ENCODE measurements at places on chromosomes 2 and 18.

DNA sequence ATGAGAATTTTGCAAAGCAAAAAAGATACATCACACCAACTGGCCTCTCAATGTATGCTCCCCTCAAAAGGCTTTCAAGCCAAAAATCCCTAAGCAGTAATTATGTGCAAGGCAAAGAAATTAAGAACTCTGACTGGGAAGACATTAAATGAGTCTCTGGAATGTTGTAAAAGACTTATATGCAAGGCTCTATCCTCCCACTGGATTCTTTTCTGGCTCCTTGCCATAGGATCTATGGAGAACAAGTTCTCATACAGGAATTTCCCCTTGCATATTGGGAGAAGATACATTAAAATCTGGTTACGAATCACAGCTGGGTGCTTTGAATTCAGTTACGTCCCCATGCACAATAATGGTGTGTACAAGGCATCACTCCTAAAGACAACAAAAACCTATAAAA is 73.4 kb upstream of the ATL2 start:
- no peak for DNase-seq

DNA sequence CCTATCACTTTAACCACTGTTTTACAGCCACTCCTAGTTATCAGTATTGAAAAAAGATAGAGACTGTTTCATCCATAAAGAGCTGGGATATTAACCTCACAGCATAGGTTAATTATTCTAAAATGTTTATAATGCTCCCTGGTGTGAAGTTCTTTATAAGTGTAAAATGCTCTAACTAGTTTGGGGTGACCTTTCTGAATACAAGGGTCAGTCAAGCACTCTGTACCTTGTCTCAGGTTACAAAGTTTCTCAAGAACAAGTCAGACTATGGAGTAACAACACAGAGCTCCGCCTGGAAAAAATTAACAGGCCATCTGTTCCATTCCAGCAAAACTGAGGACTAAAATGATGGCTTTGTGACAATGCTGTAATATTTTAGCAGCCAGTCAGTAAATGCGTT is 107.4 kb downstream of the NOL4 start:
- DNase-seq: no peak

DNA sequence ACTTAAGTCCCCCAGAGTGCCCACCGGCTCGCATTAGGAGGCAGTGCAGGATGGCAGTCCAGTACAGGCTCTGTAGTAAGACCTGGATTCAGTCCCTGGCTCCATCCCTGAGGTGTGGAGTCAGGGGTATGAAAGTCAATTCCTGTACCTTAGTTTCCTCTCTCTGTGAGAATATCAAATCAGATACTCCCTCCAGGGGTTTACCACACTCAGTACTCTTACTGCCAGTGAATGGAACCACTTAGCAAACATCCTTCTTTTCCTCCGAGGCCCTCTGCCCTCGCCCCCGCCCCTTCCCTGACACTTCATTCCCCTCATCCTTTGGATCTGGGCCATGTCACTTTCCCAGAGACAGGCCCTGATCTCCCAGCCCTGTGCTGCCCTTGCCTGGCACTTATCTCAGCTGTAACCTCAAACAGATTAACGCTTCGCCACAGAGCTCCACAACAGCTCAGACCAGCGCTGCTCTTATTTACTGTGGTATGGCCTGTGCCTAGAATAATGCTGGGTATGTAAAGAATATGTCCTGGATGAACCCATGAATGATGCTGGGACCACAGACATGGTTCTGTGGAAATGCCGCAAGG is 159.0 kb upstream of the TMEM200C start:
- DNase-seq: no peak

- DNase-seq: no peak
Observed at GRCh38 chr18:27685807-27686412, 491.0 kb downstream of the CDH2 start.

DNA sequence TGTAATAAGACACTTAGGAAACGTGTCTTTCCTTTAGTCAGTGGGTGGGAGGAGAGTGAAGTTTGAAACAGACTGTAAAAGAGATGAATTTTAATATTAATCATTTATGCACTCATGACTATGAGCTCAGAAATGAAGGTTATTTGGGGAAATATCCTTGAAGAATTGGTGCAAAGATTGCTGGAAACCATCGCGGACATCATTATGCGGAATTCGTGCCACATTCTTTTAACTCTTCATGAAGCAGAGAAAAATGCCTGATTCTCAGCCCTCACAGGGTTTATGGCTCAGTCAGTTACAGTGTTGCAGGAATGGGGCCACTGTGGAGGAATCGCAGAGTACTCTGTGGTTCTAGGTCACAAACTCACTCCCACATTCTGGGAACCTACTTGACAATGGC is 109.7 kb downstream of the RGPD3 start:
- DNase-seq: no peak

DNA sequence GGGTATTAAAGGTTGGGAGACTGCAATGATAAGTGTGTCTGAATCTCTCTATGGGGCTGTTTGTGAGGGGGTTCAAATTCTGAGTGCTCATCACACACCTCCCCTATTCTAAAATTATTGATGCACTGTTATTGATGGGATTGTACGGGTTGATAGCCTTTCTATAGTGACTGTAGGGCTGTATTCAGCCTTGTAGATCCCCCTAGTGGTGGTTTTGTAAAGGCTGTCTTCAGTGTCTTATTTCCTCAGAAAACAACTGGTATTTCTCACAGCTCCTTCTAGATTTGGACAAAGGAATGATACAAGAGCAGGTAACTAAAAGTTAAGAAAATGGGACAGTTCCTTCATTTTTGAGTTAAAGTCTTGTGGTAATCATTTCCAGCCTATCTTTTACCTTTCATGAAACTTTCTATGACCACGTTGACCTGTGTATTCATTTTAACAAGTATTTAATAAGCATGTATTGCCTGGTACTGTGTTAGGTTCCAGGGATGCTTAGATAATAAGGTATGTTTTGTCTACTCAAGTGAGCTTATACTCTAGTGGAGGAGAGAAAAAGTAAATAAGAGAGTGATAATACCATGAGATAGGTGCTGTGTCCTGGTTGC is 21.2 kb downstream of the SMAD4 start:
- no peak for DNase-seq

GRCh38 chr2:33489835-33490431 is 13.5 kb downstream of the RASGRP3 start:
- DNase-seq: no peak

- no peak for DNase-seq
Observed at GRCh38 chr2:127448526-127448925, 30.3 kb downstream of the PROC start.

DNA sequence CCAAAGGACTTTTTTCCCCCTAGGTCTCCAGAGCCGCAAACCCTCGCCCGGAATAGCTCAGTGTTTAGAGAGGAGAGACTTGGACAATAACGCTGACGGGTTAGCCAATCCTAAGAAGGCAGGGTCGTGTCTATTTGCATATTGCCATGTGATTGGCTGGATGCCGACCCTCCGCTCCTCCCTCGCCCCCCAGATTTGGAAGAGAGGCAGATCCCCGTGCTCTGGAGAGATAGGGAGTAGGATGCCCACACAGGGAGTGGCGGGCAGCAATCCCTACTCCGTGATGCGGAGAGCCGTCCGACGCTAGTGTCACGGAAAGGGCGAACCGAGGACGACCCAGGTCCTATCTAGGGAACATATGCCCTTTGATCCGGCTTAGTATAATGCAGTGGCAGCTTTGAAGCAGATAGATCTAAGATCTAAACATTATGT is 1.4 kb downstream of the WNT6 start:
- DNase-seq: no peak

DNA sequence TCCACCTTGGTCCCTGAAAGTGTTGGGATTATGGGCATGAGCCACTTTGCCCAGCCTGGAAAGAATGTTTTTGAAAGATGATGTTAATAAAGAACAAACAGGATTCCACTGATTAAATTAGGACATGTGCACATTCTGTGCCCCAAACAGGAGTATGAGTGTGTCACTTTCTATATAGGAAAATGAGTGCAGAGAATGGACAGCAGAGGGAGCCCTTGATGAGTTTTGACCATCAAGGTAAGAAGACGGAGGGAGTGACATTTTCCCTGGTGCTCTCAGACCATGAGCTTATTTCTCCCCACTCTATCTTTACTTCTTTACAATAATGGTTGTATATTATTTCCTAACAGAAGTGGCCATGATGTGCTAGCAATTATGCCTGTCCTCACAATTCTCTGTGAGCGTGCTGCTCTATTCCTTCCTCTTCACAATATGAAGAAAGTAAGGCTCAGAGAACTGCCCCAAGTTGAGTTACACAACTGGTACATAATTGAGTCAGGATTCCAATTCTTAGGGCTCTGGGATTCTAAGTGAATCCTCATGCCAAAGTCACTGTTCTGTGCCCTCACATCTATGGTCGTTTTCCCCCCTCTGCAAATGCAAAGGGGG is 20.6 kb downstream of the RPL37A start:
- DNase-seq: no peak

- no peak for DNase-seq
Observed at GRCh38 chr2:43083710-43084698, 142.4 kb downstream of the ZFP36L2 start.

GRCh38 chr2:174335988-174336500 is 1.3 kb downstream of the SP9 start:
- DNase-seq: no peak

DNA sequence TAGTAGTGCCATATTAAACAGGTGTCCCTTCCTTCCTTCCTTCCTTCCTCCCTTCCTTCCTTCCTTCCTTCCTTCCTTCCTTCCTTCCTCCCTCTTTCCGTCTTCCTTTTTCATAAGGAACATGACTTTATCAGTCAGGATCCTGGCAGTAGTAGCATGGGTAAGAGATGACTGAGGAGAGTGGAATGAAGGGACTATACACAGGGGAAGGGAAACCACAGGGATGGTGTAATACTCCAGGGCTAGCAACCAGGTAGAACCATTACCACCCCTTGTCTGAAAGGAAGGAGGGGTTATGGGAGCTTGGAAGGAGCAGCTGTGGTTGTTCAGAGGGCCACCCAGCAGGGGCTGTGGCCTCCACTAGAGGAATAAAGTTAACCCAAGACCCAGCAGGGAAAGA is 23.2 kb upstream of the KDM3A start:
- DNase-seq: no peak

DNA sequence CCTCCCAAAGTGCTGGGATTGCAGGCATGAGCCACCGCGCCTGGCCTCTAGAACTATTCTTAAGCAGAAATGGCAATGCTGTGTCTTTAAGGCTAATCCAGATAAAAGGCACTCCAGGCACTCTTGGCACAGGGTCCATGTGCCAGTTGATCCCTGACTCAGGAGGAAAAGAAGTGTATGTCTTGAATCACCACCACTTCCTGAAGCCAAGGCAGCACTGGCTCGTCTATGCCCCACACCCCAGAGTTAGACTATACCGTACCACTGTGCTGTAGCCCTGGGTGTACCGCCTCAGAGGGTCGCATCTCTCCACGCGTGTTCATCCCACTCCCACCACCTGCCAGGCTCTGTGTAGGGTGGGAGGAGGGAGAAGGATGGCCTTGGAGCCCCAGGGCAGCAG is 9.0 kb downstream of the TNFRSF11A start:
- no peak for DNase-seq

- no peak for DNase-seq
Observed at GRCh38 chr18:45464619-45465018, 150.7 kb upstream of the SLC14A2 start.

GRCh38 chr2:238726670-238727584 is 121.0 kb upstream of the TWIST2 start:
- no peak for DNase-seq

DNA sequence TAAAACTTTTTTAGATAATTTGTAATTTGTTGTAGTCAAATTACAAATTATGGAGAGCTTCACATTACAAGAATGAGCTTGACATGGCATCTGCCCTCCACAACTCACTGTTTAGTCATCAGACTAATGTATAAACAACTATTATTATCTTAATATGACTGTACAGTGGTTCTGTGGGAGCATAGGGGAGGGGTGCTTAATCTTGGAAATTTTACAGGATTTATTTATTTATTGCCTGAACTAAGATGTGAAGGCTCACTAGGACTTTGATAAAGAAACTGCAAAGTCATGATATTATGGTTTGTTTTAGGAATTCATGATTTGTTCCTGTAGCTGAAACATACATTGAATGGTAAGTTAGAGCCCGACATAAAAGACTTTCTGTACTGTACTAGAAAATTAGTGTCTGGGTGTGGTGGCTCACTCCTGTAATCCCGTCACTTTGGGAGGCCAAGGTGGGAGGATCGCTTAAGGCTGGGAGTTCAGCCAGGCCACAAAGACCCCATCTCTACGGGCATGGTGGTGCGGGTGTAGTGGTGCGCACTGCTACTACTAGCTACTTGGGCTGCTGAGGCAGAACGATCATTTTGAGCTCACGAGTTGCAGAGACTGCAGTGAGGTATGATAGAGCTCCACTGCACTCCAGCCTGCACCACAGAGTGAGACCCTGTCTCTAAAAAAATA is 2.1 kb downstream of the MARCHF7 start:
- DNase-seq: no peak

DNA sequence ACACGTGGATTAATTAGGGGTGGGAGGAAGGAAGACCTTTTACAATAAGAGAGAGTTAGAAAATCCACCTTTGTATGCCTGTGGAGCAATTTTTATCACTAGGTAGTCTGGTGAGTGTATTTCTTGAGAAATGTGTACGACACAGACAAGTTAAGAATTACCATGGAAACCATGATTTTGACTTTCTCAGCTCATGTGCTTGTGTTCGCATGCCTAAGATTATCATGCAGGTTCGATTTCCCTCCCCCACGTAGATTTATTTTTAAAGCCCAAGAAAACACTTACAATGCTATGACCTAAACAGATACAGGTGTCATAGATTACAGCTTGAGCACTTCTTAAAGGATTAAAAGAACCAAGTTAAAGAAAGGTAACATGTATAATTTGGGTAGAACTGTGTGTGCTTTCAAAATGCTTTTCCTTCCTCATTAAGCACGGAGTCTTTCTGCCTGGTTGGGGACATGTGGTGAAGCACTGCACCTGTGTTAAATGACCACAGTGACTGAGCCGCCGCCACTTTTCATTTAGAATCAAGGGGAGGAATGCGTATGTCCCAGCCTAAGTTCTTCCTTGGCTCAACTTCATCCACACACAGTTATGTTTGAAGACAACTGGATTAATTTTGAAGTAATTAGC is 16.6 kb downstream of the SERTAD2 start:
- no peak for DNase-seq

DNA sequence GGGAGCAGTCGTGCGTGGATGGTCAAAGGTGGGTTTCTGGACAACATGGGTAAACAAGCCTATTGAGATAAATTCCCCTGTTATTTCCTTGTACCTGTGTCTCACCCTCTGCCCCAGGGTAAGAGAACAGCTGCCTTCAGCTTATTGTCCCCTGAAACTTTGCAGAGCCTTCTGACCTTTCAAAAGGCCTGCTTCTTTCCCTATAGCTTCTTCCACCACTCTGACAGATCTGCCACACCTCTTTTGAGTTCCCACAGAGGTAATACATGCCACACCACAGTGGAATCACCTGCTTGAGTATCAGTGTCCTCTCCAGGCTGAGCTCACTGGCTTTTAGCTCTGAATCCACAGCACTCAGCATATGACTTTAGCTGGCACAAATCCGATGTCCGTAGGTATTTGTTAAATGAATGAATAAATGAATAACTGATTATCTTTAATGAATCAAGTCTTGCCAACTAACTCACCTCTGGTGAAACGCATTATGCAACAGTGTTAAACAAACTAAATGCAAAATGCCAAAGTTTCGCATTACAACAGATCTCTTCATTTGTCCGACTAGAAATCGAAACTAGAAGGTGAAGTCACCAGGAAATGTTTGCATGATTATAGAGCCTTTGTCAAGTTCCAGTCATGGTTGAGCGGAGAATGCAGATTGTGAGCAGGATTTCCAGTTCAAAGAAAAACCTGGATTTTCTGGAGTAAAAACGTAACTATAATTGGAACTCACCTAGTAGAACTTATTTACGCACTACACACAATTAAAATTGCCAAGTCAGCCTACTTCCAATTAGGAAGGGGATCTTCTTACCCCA is 16.4 kb downstream of the DYNAP start:
- DNase-seq: no peak
